Activated CD4-positive, CD25-positive, alpha-beta regulatory T cell (primary cell): ENCODE measurements at places on chromosomes 1 and 21.

DNA sequence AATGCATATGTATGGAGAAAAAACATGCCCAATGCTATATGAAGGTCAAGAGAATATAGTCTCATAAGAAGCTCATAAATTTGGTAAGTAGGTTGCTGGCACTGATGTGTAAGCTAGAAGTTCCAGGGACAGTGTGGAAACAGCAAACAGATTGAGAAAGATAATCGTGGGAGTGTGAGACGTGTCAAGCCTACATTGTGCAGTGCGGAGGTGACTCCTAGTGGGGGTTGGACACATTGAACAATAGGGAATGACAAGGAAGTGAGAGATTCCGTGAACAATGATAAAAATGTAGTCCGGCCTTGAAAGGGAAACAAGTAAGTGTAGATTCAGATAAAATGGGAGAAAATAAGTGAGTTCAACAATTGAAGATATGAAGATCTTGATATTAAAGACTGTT lies 788.4 kb upstream of the PRMT6 start:
- no peak for DNase-seq

GRCh38 chr1:53130598-53130877 lies 11.9 kb downstream of the SLC1A7 start:
- no peak for DNase-seq

DNA sequence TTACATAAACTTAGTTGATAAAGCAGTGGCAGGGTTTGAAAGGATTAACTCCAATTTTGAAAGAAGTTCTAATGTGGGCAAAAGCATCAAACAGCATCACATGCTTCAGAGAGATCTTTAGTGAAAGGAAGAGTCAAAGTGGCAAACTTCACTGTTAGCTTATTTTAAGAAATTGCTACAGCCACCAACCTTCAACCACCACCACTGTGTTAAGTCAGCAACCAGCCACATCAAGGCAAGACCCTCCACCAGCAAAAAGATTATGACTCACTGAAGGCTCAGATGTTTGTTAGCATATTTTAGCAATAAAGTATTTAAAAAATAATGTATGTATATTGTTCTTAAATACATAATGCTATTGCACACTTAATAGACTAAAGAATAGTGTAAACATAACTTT lies 21.3 kb upstream of the MAGI3 start:
- no peak for DNase-seq

DNA sequence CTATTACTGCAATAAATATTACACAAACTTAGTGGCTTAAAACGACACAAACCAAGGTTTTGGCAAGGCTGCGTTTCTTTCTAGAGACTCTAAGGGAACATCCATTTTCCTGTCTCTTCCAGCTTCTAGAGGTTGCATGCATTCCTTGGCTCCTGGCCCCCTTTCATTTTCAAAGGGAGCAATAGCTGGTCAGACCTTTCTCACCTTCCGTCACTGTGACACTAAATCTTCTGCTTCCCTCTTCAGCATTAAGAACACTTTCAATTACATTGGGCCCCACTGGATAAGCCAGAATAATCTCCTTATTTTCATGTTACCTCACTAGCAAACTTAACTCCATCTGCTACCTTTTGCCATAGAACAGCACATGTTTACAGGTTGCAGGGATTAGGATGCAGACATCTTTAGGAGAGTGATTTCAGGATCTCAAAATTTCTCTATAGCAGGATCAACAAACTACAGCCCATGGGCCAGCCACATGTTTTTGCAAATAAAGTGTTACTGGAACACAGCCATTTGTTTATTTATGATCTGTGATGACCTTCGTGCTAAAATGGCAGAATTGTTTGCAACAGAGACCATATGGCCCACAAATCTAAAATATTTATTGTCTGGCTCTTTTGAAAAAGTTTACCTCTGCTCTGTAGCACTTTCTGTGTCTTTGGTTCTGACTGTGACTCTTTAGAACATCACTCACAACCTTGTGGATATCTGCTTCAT lies 221.5 kb upstream of the SGIP1 start:
- no peak for DNase-seq

GRCh38 chr1:97893844-97894243 lies 27.0 kb downstream of the DPYD start:
- no peak for DNase-seq

DNA sequence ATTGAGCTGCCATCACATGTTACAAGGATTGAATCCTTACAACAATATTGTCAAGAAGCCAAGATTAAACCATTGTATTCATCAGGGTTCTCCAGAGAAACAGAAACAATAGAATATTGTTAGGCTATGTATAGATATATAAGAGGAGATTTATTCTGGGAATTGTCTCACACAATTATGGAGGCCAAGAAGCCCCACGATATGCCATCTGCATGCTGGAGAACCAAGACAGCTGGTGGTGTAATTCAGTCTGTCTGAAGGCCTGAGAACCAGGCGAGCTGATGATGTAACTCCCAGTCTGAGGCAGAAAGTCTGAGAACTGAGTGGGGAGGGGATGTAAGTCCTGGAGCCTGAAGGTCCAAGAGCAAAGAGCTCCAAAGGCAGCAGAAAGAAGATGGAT lies 14.5 kb upstream of the TTF2 start:
- DNase-seq: no peak

- no peak for DNase-seq
These were observed 5.7 kb downstream of the MRTO4 start for GRCh38 chr1:19257178-19257914.

DNA sequence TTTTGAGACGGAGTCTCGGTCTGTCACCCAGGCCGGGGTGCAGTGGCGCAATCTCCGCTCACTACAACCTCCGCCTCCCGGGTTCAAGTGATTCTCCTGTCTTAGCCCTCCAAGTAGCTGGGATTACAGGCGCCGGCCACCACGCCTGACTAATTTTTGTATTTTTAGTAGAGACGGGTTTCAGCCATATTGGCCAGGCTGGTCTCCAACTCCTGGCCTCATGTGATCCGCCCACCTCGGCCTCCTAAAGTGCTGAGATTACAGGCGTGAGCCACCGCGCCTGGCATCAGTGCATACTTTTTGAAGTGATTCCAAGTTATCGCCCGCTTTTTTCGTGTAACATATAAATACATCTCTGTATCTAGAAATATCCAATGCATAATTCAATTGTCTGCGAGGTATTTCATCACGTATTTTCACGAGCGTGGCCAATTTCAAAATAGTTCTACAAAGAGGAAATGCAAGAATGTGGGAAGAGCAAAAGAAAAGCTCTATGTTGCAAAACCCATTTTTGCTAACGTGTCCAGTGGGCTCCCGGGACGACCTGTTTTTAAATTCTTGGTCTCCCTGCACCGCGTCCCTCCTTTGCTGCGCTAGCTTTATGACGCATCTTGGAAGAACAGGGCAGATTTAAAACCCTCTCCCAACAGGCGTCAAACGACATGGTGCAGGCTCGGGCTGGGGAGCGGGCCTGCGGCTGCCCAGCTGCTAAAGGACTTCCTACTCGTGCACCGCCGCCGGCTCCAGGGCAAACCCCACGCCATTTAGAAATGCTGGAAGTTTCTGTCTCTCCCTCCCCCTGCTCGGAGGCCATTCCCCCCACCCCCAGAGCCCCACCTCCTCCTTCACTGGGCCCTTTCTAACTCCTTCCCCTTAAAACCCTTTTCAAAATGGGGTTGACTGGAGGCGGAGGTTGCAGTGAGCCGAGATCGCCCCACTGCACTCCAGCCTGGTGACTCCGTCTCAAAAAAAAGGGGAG lies 923 bp upstream of the IFNGR2 start:
- no peak for DNase-seq

DNA sequence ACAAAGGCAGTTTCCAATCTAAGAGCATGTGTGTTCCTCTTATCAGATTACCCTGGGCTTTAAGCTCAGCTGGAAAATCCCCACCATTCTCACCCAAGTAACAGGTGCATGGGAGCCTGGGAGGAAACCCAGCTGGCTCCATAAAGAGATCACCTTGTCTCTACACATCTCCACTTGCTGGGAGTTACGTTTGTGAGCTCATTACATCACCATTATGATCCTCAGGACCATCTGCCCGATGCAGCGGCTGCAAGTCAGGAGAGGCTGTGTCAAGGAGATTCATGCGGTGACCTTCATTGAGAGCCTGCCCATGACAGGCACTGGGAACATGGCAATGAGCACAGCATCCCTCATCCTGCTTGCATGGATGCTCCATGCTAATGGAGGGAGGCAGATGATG lies 618.0 kb downstream of the NPHP4 start:
- DNase-seq: no peak

GRCh38 chr1:47906009-47906432 lies 91.2 kb downstream of the TRABD2B start:
- no peak for DNase-seq

- no peak for DNase-seq
These were observed 213.0 kb upstream of the VAMP3 start for GRCh38 chr1:7558041-7558461.

- no peak for DNase-seq
These were observed 297.2 kb upstream of the PLXNA2 start for GRCh38 chr1:208541225-208541855.

DNA sequence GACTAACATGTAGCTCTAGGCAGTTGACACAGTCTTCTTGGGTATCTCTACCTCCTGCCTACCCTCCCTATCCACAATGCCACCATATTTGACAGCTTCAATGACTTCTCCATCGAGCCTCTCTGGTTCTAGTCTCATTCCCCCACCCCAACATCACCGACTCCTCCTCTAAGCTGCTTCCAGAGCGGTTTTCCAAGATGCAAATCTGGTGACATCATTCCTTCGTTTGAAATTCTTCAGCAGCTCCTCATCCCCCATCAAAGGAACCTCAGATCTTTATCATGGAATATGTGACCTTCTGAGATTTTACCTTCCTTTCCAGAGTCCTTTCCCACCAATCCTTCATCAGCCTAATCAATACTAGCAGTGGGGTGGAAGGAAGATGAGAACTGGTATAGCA lies 352.4 kb upstream of the RUNX1 start:
- DNase-seq: no peak

GRCh38 chr1:86061551-86061990 lies 95.0 kb downstream of the COL24A1 start:
- no peak for DNase-seq

GRCh38 chr1:47712596-47713299 lies 274.9 kb downstream of the FOXD2 start:
- no peak for DNase-seq

- no peak for DNase-seq
These were observed 349.6 kb downstream of the SMYD3 start for GRCh38 chr1:246157516-246157915.

GRCh38 chr21:42219606-42220137 lies 732 bp downstream of the ABCG1 start:
- no peak for DNase-seq

DNA sequence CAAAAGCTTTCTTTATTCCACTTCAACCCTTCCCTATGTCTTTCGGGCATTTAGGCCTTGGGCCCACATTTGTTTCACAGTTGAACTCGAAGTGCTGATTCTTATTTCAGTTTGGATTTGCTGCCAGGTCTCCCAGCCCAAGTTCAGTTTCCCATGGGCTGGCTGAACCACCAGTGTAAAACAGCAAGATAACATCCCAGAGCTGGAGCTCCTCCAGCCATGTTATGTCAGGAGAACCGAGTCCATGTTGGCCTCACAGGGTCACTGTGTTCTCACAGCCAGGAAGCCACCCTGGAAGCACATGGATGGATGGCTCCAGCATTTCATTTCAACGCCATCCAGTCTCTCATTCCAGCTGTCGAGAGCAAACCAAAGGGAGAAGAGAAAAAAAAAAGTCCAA lies 45.2 kb upstream of the RXRG start:
- DNase-seq: no peak

DNA sequence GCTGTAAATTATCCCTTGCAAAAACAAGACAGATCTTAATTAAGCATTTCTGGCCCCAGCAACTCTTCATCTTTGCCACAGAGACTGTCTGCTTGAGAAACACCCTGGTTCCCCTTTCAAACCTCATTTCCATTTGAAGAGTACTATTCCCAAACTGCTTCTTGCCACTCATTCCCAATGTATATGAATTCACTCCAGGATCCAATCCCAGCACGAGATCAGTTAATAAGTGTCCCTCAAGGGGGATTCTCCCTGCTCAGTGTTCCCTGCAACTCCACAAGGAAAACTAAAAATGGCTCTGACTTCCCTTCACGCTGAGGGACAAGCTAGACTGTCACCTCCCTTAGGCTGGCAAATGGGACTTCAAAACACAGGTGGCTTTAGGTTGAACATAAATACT lies 173.2 kb downstream of the SIPA1L2 start:
- no peak for DNase-seq

DNA sequence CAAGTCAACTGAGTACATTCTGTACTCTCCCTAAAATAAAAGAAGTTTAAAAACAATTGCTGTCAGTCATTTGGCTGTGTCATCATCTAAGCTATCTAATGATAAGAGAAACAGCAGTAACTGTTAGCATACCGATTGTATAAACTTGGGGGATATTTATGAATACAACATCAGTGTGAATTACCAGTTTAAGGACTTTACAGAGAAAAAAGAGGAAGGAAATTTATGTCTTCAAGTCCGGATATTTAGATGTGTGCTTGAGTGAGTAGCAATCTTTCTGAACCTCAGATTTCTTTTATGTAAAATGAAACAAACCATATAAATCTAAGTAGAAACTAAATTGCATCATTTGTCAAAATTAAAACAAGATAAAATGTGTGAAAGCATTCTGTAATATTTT lies 1557.0 kb downstream of the MRPL39 start:
- no peak for DNase-seq

DNA sequence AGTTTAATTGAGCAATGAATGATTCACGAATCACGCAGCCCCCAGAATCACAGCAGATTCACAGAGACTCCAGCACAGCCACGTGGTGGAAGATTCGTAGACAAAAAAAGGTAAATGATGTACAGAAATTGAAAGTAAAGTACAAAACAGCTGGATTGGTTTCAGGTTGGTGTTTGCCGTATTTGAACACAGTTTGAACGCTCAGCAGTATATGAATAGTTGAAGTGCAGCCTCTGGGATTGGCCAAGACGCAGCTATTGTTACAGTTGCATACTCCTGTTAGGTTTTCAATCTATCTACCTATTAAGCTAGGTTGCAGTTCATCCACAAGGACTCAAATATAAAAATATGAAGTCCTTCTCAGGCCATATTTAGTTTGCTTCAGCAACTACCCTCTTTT lies 3.1 kb upstream of the MRPL55 start:
- DNase-seq: no peak

GRCh38 chr1:115332813-115333608 lies 5.0 kb downstream of the NGF start:
- no peak for DNase-seq

- DNase-seq: no peak
These were observed 61.6 kb downstream of the DHRS3 start for GRCh38 chr1:12556368-12556930.

DNA sequence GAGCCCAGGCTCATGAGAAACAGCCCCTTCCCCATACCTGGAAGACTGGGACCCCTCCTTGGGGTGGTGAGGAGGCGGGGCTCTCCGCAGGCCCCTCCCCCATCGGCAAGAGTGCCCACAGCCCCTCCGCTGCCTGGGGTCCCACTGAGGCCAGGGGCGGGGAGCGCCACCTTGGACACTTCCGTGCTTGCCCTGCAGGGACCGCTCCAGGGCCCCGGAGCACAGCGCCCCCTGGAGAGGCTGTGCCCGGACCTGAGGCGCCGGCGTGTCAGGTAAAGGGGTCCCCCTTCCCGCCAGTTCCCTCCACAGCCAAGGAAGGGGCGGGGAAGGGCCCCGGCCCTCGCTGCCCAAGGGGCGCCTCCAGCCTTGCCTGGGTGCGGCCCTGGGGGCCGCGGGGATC lies 21.5 kb downstream of the INAVA start:
- DNase-seq: no peak

- DNase-seq: no peak
These were observed 22.5 kb upstream of the LAX1 start for GRCh38 chr1:203742436-203742835.
